NCI-H774 (cell line): ENCODE measurements at places on chromosomes 11 and 22.
A peak's percentile ranks its signal among the peaks of the same experiment; 100 is the strongest.

DNA sequence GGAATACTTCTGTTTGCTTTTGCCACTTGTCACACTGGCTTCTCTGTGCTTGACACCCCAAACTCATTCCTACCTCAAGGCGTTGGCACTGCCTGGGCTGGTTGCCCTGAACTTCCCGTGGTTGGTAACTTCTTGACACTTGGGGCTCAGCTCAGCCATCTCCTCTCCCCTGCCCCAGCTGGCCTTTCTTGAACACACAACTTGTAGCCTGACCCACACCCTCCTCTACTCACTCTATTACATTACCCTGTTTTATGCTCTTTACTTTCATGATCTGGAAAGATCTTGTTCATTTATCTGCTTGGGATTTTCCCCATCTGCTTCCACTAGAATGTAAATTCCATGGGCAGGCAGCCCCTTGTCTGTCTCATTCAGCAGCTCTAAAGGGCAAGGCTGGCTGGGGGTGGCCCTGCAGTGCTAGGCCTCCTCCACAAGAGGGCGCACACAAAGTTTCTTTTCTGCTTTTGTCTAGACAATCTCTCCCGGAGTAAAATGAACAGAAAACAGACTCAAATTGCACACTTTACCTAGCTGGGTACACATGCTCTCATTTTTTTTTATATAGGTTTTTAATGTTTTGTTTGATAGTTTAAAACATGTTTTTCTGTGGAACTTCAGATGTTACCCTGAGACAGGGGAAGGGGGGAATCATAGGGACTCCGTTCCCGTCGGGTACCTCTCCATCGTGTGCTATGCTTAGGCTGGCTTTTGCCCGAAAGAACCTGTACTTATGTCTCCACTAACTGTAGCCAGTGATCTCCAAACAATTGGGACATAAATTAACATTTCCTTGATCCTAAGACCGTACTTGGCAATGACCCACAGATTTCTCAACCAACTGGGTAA is 16.4 kb upstream of the MRGPRX2 start:
- DNase-seq = peak; percentile 20

DNA sequence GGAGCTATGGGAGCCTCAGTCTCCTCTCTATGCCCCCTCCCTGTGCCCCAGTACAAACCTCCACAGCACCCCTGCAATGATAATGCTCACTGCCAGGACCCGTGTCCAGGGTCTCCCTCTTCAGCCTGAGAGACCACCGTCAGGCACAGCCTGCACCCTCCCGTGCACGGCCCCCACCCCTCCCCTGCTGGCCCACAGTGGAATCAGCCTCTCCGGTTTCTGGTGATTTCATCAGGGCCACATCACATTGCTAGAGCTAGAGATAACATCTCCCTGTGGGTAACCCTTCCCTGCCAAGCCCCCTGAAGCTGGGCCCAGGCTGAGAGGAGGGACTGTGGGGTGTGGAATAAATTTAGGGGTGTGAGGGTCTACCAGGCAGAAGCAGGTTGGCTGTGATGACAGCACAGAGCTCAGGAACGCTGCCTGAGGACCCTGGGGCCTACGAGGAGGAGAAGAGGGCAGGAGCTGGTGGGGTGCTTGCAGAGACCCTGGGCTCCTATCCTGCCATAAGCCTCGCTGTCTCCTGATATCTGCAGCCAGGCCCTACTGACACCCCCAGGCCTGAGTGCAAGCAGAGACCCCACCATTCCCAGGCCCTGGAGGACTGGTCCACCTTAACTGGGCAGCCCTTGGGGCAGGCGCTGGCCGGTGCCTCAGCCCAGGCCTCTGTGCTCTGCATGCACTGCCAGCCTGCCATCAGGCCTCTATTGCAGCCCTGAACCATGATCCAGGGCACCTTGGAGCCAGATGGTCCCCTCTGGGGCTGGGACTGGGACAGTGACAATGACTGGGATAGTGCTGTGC is at the start of gene KLHDC7B:
KLHDC7B (plus strand) TSS at position 378 of the 804 bp plus-strand sequence; CDS start at position 723, 345 bp downstream.
- DNase-seq = no peak

DNA sequence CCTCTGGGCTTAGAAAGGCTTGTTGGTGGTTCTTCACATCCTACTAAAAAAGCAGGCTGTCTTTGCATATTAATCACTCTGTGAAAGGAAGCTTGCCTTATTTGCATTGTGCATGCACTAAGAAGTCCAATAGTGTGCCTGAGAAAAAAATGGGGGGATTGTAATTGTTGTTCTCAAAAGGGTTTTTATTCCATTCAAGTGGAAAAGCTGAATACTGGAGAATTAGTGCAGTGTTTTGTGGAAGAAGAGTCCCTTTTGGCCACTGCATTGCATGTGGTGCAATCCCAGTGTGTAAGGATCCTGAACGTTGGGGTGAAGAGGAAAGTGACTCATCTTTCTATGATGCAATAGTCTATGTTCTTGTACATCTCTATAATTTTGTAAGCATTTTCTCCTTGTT is 16.5 kb downstream of the NCAM1 start:
- peak; percentile 33 for DNase-seq

DNA sequence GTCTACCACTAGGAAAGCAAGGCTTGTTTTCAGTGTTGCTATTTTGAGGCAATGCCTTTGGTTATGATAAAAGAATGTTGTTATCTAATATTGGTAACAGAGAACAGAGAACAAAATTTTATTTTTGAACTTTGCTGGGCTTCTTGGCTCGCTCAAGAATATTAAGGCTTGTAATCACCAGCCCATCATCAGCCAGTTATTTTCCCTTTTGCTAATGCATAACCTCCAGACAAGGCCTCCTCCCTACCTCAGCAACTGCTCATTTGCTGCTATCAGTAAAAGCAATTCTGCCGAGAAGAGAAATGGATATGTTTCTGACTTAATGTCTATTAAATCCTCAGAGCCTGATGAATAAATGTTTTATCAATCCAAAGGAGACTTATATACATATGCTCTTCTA is 8.9 kb downstream of the MTMR2 start:
- DNase-seq = no peak

DNA sequence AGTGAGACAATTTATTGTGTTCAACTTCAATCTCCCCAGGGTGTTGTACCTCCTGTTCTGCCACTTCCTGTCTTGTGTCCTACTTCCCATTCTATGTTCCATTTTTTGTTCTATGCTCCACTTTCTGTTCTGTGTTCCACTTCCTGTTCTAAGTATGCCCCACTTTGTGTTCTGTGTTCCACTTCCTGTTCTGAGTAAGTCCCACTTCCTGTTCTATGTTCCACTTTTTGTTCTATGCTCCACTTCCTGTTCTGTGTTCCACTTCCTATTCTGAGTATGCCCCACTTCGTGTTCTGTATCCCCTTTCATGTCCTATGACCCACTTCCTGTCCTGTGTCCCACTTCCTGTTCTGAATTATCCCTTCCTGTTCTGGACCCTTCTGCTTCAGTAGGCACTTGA is 732.7 kb downstream of the TBC1D22A start:
- DNase-seq = no peak

- DNase-seq = no peak
Observed at GRCh38 chr11:125224391-125225021, 60.0 kb downstream of the PKNOX2 start.

DNA sequence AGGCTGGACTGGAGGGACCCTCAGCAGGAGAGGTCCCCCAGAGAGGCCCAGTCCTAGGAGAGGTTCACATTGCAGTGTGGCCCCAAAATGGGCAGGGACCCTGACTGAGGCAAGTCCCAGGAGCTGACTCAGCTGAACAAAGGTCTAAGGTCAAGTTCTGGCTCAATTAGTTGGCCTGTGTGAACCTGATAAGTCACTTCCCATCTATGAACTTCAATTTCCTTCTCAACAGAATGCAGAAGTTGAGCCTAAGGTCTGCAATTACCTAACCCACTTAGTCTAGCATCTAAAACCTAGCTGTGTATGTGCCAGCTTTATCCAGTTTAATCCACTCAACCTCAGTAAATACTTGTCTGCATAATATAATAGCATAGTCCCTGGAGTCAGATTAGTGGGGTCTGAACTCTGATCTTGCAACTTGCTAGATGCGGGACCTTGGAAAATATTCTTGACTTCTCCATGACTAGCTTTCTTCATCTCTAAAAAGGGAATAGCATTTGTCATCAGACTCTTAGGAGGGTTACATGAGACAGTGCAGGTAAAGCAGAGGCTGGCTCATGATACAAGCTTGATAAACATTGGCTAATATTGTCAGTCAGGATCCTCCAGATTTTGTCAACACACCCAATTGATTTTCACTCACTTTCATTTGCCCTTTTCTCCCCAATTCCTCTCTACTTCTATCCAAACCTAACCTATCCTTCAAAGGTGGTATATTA is 465.5 kb downstream of the INSC start:
- no peak for DNase-seq

- DNase-seq = no peak
Observed at GRCh38 chr11:87212891-87213290, 175.2 kb downstream of the TMEM135 start.

DNA sequence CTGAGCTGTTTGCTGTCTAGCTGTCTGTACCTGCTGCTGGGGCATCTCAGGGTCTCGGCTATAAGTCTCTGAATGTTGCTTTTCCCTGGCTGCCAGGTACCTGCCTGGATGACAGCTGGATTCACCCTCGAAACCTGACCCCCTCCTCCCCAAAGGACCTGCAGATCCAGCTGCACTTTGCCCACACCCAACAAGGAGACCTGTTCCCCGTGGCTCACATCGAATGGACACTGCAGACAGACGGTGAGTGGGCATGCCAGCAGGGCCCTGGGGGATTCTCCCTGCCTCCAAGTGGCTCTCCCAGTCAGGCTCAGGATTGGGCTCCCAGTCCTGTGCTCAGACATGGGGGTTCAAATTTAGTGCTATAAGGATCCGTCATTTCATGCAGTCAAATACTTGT is 12.9 kb downstream of the IL17RA start:
- DNase-seq = no peak

GRCh38 chr11:93279851-93280347 is 50.6 kb upstream of the DEUP1 start:
- peak; percentile 95 for DNase-seq

- DNase-seq = no peak
Observed at GRCh38 chr11:10373340-10373739, 68.5 kb downstream of the ADM start.

DNA sequence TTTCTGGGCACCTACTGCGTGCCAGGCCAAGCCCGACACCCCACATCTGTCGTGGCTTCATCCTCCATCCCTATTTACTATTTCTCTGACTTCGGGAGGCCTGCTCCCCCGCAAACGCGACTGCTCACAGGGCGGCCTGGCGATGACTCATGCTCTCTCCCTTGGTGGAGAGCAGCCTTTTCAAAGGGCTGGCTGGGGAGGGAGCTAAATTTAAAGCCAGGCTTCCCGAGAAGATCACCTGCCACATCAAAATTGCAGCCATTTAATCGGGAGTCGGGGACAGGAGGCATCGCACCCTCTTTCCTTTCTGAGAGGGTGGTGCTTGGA is 24.9 kb upstream of the SHISAL1 start:
- no peak for DNase-seq

- no peak for DNase-seq
Observed at GRCh38 chr11:125777309-125777708, 1.3 kb downstream of the PATE2 start.

DNA sequence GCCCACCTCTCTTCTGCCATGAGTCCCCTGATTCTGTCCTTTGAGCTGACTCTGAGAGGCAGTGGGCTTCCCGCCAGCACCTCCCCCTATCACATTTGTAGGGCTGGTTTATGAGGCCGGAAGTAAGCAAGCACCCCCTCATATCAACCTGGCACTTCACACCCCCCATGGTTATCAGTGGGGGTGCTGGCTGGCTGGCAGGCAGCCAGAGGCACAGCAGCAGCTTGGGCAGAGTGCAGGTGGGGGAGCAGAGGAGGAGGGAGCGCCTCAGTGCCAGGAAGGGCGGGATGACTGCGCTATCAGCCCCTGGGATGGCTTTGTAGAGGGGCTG is 22.9 kb upstream of the CHRM4 start:
- DNase-seq = peak; percentile 43

- DNase-seq = no peak
Observed at GRCh38 chr11:86802601-86803051, 2.3 kb downstream of the PRSS23 start.

DNA sequence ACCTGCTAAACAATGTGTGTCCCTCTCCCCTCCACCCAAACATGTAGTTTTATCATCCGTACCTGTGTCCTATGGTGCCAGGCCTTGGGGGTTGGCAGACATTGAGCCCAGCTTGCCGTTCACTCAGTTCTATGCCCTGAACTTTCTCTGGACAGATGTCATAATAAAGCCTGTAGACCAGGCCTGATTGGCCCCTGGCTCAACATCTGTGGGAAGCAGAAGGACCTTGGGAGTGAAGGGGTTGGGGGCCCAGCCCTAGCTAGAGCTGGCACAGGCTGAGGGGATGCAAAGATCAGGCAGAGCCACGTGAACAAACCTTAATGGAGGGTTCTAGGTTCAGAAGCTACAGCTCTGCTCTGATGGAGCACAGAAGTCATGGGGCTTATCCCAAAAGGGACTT is 600.6 kb downstream of the BUD13 start:
- DNase-seq = no peak

- DNase-seq = no peak
Observed at GRCh38 chr11:71582309-71582895, at the start of gene KRTAP5-11. TSS of gene KRTAP5-11 (minus strand) at chr11:71582875. CDS start at chr11:71582837, 38 bp downstream.

- no peak for DNase-seq
Observed at GRCh38 chr11:82960779-82961143, 59.2 kb downstream of the DDIAS start.

DNA sequence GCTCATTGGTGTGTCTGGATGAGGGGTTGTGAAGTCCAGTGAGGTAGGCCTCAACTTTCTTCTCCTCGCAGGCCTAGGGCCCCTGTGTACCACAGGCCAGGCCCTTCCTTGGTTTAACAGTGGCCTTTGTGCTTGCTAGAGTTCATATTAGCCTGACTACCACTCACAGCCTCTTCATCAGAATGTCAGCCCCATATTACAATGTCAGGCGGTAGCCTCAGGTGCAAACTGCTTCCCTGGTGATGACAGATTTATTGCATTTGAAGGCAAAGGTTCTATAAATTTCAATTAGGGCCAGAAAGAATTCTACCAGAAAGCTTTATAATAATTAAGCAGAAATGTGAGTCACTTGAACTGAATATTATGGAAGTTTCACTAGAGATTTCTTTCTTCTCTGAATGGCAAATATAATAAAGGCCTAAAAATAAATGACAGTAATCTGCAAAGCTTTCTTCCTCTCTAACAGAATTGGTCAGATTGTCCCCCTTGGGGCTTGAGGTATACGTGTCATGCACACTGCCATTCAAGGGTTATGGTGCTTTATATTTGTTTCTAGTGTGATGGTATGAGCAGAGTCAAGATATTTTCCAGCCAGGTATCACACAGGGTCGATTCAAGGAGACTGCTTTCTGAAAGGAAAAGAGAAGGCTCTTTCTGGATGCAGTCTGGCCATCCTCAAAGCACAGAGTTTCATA is 210.3 kb downstream of the CWF19L2 start:
- DNase-seq = no peak

GRCh38 chr11:80698637-80699036 is 1257.8 kb upstream of the TENM4 start:
- no peak for DNase-seq

DNA sequence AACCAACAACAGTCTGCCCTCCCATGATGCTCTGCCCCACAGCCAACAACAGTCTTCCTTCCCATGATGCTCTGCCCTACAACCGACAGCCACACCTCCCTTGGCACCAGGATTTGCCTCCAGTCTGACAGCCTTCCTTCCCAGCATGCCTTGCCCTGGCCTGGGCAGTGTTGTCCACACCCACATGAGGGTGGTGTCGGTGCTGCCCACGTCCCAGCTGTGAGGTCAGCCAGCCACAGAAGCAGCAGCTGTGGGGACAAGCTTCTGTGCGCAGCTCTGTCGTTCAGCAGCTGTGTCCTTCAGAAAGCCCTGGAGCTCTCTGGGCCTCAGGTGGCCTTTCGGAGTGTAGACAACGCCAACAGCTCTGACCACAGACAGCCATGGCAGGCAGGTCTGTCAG is 1378.9 kb downstream of the BRD1 start:
- DNase-seq = no peak
